ENCODE measurements at places on chromosomes 12 and 14.

DNA sequence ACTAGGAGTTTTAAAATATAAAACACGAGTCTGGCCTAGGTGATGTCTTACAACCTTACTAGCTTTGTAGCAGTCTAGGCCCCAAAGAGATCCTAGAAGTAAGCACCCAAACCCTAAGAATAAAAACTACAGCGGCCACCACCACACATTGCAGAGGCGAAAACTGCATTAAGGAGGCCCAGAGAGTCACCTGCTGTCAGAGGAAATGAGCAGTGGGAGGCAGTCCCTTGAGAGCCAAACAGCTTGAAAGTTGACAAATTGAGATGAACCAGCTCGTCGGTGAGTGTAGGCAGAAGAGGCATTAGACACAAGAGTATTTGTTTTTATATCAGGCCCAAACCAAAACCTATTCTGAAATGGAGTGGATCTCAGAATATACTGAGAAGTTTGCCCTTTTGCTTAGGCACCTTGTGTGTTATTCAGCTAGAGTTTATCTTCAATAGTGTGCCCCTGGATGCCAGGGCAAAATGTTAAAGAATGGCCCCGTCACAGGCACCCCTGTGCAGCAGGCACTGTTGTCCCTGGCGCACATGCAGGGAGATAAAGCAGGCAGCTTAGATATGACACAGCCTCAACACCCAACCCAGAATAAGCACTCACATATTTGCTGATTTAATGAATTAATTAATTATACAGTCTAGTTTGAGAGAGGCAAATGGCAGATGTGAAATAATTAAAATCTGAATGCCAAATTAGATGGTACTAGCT is 56.7 kb downstream of the TTC7B start:
- DNase-seq, result peak; percentile 26

DNA sequence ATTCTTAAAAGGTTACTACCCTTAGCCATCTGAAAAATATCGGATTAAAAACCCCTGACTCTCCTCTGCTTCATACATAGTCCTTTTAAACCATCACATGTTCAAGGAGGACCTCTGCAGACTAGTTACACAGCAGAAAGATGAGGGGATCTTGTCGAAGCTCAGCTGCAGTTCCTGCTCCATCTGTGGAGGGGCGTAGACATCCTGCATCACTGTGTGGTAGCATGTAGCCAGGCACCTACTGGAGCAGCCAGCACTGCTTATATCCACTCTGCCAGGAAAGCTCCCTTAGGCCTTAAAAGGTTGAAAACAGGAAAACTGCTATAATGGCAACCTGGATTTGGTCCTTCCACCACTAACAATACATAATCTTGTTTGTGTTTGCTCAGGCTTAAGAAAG is 57.6 kb upstream of the STRN3 start:
- DNase-seq, result no peak

DNA sequence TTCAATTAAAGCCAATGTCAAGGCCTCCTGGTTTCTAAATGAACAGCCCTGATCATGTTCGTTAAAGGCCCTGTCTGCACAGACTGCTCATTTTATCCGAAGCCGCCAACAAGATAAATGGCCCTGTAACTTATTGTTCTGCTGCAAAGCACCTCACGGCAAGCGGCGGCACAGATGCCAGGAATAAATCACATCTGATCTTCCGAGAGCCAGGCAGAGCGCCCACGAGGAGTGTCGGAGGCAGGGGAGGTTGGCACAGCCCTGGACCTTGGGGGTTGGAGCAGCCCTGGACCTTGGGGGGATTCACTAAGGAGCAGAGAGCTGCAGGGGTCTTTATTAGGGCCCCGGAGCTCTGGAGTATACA is 110.5 kb downstream of the SCARB1 start:
- no peak for DNase-seq

GRCh38 chr12:106527356-106527755 is 55.4 kb upstream of the RFX4 start:
- DNase-seq, result no peak

DNA sequence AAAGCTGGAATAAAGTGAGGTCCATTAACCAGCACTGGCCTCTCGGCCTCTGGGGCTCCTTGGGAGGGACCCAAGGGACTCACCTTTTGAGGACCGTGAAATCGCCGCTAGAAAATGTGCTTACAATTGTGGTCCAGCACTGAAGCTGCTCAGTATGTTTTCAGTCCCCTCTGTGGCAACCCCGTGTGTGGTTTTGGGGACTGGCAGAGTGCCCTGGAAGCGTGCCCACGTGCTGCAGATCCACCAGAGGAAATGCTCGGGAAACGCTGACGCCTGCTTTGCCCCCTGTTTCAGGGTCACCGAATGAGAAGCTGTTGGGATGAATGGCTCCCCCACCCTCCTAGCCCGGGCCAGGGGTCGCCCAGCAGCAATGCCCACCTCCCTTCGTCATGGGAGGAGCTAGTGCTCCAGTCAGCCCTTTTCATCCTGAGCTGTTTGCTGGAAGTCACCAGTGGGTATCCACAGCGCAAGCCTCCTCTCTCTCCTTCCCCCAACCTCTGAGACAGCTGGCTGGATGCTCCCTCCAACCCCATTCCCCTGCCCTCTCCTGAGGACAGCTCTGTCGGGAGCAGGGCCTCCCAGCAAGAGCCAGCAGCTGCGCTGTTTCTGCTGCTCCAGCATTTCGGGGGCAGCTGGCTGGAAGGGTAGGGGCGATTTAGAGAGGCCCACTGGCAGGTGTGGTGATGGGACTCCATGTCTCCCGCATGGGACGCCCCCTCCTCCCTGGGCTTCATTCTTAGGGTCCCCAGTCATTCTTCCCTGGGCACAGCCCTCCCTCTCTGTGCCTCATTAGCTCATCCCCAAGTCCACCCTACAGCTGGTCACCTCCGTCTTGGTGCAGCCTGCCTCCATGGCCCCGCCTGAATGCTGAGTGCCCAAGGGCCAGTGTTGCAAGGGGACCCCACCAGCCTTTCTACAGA is 33.2 kb upstream of the PPP1R13B start:
- peak; percentile 32 for DNase-seq

DNA sequence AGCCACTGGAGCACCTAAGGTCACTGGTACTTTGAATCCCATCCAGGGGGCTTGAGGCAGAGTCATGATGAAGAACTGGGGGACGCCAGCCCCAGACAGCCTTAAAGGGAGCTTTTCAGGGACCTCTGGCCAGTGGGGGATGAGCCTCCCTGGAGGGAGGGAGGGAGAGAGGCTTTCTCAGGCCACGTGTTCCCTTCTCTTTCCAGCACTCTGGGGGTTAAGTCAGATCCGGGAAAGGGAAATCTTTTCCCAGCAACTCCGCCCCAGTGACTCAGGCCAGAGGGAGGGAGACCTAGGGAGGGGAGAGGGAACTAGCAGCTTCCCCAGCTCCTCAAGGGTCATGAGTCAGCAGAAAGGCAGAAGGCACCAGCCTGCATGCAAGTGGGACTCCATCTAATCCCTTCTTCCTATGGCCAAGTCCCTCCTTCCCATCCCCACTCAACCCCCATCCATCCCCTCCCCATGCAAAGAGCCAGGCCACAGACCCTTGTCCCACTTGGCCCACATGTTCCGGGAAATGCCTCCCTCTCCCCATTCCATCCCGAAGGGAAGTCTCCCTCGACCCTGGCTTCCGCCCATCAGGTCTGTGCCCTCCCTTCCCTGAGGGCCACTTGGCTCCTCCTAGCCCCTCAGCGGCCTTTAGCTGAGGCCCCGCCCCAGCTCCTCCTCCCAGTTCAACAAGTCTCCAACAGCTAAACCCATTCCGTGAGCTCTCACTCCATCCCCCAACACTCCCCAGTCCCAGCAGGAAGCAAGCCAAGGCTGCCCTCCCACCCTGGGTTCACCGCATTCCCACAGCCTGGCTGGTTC is 5.6 kb downstream of the TNFRSF1A start:
- DNase-seq, result peak; percentile 83

GRCh38 chr14:90416720-90417119 is 19.9 kb downstream of the CALM1 start:
- no peak for DNase-seq

- DNase-seq, result no peak
Measured at GRCh38 chr14:100675699-100676684, 50.7 kb upstream of the DLK1 start.

DNA sequence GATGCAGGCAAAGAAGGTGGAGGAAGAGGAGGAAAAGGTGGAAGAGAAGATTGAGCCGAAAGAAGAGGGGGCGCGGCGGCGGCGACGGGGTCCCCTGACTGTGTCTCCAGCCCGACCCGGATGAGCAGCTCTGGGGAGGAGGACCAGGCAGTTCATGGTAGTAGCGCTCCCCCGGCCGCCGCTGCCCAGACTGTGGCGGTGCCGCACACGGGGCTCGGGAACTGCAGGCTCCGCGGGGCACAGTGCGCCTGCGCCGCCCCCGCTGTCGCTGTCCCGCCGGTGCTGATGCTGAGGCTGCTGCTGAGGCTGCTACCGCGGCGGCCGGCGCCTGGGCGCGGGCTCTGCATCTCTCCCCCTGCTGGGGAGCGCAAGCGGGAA is at the start of gene KCNH5:
Gene KCNH5, minus strand, starts transcription at position 225 of the 378 bp plus-strand sequence. CDS start 272 bp downstream, outside the sequence.
- DNase-seq, result peak; percentile 6

- DNase-seq, result no peak
Measured at GRCh38 chr14:92458136-92459029, 55.2 kb upstream of the RIN3 start.

GRCh38 chr14:85531587-85532373 is 1.8 kb downstream of the FLRT2 start:
- peak; percentile 14 for DNase-seq
